ENCODE measurements at places on chromosomes 6 and 20. TPM values are rescaled to one million over a fixed set of nuclear protein-coding genes. Genes with fewer than 3 reads are reported as not detected.

Gene TRIM15
- not detected for total RNA-seq

GRCh38 chr6:15062516-15063252 is 183.2 kb upstream of the JARID2 start:
- H3K27ac ChIP-seq = peak overlapping the region; percentile 71
- no peaks in the 10 kb centered on the region for H3K36me3 ChIP-seq
- no peak overlapping the region for H3K4me3 ChIP-seq
- H3K4me1 ChIP-seq = peaks cover 11% of the 10 kb centered on the region

Gene OVOL2
- total RNA-seq = not detected

- H3K36me3 ChIP-seq = peaks cover 4% of the 10 kb centered on the region
- peak; percentile 14 for DNase-seq
- no peak overlapping the region for H3K4me3 ChIP-seq
- H3K27ac ChIP-seq = no peak overlapping the region
Measured at GRCh38 chr20:52313341-52313963, 121.9 kb upstream of the ZFP64 start.

DNA sequence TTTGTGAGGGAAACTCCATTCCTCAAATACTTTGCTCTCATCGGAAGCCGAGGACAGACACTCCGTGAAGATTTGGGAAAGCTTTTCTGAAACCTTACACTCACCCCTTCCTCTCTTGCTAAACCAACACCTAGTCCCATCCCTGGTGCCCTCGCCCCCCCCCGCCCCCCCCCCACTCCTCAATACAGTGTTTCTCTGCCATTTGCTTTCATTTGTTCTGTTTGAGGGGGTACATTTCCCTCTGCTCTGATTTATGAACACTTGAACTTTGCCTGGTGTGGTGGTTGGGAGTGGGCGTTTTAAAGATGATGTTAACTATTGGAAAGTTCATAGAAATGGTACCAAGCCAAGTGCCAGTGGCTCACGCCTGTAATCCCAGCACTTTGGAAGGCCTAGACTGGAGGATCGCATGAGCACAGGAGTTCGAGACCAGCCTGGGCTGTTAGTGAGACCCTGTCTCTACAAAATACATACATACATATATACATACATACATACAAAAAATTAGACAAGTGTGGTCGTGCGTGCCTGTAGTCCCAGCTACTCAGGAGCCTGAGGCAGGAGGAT is 1.1 kb downstream of the RAB32 start:
- H3K4me3 ChIP-seq = peak overlapping the region; percentile 99
- no peak for DNase-seq
- H3K27ac ChIP-seq = no peak overlapping the region
- peaks cover 8% of the 10 kb centered on the region for H3K4me1 ChIP-seq

DNA sequence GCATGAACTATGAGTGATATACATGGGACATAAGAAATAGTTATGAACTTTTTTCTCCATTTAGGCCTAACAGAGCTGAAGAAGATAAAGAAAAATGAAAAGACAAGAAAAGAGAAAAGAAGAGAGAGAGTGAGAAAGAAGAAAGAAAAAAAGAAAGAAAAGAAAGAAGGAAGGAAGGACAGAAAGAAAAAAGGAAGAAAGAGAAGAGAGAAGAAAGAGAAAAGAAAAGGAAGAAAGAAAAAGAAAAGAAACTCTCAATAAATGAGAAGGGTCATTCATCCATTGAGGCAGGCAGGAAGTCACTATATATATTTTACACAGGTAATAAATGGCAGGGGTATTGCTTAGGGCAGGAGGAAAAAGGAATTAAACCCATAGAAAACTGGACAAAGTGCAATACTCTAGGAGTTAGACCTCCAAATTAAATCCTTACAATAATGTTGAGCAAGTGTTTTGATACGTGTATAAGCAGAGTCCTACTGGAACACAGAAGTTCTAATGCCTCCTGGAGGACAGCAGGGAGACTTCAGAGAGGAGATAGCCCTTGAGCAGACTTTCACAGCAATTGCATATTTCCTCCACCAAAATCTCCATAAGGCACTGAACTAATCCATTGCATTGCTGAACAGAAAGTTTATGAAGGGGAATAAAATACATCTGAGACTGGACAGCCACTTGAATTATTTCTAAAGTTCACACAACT is 86.4 kb upstream of the TENT5A start:
- no peaks in the 10 kb centered on the region for H3K4me1 ChIP-seq
- H3K27me3 ChIP-seq = no peaks in the 10 kb centered on the region
- no peak overlapping the region for H3K4me3 ChIP-seq

Gene LPA
- total RNA-seq = 1.9 TPM

Gene MICA
- 0.42 TPM for total RNA-seq

All from glutamatergic neuron (in vitro differentiated cells).